Stimulated activated CD8-positive, alpha-beta memory T cell treated with anti-CD3 and anti-CD28 coated beads, Interleukin-7, amount 100 ng/mL, for 1 hour (primary cell): ENCODE measurements at places on chromosomes 4 and X.

DNA sequence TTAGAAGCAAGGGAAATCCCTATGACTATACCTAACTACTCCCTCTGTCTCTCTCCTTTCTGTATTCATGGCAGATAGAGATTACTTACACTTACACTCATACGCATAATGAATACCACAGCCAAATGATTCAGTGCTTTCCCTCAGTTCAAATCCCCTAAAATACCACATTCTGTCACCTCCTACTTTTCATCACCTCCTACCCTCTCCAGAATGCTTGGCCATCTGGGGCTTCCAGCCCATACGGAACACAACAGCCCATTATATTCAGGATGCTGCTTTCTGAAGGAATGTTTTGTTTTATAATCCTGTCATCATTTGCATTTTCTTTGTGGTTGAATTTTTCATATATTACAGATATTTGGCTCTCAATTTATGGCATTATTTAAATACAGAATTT, 361.6 kb downstream of the GRIA2 start:
- DNase-seq = no peak

DNA sequence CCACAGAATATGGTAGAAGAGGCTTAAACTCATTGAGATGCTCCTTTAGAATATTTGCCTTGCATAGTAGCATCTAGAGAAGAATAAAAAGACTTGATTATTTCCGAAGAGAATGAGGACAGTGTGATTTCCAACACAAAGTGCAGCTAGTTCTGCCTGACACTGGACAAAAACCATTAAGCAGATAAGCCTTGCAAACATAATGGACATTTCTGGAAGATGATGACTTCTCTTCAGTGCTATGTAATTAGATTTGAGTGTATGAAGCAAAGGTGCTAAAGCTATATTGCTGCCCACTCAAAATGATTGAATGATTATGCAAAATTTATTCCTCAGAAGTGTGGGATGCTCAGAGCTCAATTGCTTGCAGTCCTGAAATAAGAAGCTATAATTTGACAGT, 156.4 kb downstream of the VEGFC start:
- no peak for DNase-seq

GRCh38 chrX:9376111-9376510, 88.7 kb upstream of the TBL1X start:
- no peak for DNase-seq

DNA sequence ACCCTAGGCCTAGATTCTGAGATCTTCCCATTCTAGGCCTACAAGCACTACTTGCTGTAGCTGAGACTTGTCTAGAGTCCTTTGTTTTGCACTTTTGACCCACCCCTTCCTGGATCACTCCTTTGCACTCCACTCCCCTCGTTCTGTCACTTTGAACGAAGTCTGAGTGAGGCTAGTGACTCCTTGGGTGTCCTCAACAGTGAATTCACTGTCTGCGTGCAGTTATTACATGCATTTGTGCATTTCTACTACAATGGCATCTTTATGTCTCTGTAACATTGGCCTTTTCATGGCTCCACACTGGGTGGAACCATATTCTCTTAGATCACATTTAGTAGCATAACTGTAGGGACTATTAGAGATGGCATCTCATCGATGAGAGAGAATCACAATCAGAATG, 50.5 kb downstream of the OCRL start:
- no peak for DNase-seq

- no peak for DNase-seq
Observed at GRCh38 chrX:148535639-148536038, 35.2 kb downstream of the AFF2 start.
